Fibroblast of skin of abdomen (primary cell): ENCODE measurements at places on chromosomes 4 and X.

DNA sequence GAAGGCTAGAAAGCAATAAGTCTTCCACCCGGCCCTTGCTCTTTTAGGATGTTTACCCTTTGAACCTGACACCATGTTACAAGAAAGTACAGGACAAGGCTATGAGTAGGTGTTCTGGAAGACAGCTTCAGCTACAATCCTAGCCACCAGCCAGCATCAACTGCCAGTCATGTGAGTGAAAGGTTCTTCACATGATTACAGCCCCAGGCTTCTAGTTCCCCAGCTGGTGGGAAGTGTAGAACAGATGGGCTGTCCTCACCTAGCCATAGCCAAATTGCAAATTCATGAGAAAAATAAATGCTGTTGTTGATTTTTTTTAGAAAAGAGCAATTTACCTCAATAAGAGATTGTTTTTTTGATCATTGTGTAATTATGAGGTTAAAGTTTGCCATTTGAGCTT is 60.8 kb downstream of the GRXCR1 start:
- no peak for DNase-seq

DNA sequence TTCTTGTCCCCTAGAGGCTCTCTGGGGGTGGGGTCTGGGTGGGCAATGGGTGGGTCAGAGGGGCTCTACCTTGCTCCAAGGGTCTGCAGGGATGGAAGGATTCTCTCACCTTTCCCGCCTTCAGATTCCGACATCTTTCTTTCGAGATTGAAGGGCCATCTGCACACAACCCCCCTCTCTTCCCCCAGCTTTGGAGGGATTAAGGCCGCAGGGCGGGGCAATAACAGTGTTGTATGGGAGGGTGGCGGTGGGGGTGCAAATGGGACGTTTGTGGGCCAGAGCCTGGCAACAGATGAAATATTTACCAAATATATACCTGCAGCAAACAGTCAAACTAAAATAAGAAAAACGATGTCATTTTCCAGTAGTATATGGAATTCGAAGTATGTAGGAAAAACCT is at the start of gene CACNA1F:
Gene CACNA1F, minus strand, starts transcription at position 165 of the 400 bp plus-strand sequence. Its CDS starts 31 bp downstream, at position 134.
- no peak for DNase-seq

DNA sequence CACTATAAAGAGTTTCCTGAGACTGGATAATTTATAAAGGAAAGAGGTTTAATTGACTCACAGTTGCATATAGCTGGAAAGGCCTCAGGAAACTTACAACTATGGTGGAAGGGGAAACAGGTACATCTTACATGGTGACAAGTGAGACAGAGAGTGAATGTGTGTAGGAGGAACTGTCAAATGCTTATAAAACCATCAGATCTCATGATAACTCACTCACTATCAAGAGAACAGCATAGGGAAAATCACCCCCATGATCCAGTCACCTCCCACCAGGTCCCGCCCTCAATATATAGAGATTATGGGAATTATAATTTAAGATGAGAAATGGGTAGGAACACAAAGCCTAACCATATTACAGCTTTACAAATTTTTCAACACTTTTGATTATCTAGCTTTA is 266.0 kb downstream of the DTHD1 start:
- DNase-seq: no peak

GRCh38 chr4:73698217-73698616 is 42.2 kb upstream of the CXCL8 start:
- no peak for DNase-seq

- DNase-seq: no peak
These were observed 37.1 kb downstream of the RGS12 start for GRCh38 chr4:3329887-3330286.

DNA sequence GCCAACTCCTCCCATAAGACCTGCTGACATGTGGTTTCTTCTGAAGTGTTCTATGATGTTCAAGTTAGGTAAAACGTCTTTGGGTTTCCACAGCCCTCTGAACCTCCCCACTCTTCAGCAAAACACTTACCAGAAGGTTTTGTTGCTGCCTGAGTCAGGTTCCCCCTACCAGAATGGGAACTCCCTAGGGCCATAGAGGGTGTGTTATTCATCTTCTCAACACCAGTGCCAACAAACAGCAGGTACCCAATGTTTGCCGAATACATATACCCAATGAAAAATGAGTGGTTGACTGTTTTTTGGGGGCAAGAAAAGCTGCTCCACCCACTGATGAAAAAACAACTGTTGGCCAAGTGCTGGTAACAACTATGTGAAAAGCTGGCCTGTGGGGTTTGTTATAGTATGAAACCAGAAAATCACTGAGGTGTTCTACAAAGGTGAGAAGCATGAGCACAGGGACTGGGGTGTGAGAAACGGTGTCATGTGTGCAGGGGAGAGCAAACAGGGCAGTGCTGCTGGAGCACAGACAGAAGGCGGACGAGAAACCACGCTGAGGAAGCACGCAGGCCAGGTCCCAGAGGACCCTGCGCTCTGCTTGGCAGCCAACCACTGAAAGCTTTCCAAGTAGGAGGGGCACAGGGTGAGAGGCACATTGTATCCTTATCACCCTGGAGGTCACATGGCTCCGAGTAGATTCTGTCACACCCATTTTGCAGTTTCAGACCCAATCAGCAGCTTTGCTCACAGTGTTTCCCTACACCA is 28.8 kb downstream of the ATP8A1 start:
- DNase-seq: no peak

- no peak for DNase-seq
These were observed 192.1 kb upstream of the PCDH10 start for GRCh38 chr4:132956962-132957361.
